ENCODE measurements at places on chromosomes 12 and 14.

DNA sequence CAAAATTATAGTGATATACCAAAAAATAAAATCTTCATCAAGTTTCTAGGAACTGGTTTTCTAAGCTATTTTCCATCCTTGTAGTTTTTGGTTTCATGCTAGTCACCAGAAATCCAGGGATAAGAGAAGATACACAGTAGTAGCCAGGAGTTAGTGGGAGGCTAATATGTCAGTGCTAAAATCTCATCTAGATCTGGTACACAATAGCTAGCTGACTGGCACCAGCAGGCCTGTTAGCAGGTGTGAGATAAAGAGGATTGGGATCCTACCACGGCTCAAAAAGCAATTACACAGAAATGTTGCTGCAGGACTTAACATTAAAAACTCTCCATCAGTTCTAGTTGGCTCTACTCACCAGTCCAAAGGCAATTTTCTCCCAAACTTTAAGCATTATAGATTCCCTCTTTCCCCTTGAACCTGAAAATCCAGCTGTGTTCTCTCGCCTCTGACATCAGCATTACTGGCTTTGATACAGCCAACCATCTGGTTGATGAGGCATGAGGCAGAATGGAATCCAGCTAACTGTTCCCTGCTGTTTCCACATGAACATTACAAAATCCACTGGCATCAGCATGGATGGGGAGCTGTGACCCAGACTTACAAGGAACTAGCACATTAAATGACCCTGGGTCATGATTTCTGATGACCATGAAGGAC is 41.8 kb upstream of the CCDC196 start:
- DNase-seq, result peak; percentile 16

DNA sequence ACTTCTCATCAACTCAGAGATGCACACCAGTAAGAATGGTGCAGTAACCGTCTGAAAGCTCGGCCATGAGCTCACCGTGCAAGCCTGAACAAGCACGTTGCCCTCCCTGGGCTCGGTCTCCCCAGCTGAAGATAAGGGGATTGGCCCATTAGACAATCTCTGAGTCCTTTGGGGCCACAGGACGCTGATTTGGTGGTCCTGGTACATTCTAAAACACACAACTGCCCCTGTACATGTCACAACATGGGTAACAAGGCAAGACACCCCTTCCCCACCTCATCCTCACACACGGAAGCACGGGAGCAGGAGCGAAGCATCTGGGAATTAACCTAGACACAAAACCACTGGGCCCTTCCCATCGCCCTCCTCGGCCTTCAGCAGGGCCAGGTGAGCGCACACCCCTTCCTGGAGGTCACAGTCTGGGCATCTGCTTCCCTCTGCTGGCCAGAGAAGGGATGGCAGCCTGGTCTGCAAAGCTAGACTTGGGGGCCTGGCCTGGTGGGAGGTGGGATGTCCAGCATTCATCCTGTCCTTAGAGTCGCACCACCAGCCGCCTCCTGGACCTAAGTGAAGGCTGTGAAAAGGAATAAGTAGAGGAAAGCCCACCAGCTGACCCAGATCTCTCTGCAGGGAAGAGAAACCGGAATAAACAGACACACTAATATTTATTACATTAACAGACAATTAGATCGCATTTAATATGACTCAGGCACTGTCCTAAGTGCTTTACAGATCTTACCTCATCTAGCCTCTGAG is 18.9 kb upstream of the SMUG1 start:
- peak; percentile 92 for DNase-seq

GRCh38 chr12:94831081-94831751 is 172.3 kb downstream of the NDUFA12 start:
- DNase-seq, result no peak

DNA sequence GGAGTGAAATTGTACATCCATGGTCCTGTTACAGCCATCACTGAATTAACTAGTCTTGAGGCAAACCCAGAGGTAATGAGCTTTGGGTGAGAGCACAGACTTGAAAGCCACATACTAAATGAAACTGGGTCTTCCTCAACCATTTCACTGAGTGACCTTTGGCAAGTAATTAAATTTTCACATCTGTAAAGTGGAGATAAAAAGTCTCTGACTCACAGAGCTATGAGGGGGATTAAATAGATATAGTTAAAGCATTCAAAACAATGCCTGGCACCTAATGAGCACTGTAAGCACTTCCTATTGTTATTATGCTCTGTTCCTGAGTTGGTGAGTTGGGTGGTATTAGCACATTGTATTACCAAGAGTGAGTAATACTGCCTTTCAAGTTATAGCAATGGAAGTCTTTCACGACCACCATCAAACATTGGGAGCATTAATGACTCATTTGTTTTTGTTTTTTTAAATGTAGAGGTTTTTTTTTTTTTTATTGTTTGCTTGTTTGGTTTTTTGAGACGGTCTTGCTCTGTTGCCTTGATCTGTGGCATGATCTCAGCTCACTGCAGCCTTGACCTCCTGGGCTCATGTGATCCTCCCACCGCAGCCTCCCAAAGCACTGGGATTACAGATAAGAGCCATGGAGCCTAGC is 12.5 kb upstream of the STRN3 start:
- DNase-seq, result no peak

GRCh38 chr12:118429688-118430383 is 53.5 kb downstream of the SUDS3 start:
- no peak for DNase-seq
